ENCODE measurements at places on chromosomes 7 and 10.

DNA sequence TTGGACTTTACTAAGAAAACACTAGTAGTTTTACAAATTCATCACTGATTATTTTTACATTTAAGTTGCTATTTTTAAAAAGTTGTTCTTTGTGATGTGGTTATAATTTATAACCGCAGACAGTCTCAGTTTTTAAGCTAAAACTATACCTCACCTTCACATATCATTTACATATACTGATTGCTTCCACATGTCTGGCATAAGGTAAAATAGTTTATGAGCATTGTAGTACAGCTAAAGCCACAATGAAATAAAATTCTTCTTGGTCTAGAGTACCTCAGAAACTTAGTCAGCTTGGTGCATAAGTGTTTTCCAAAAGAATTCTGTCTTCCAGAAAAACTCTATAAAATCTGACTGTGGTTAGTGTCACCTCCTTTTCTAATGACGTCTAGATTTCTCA is 13.0 kb downstream of the SEMA3A start:
- DNase-seq = no peak

- no peak for DNase-seq
These were observed 23.4 kb upstream of the ABCB4 start for GRCh38 chr7:87498893-87499292.

DNA sequence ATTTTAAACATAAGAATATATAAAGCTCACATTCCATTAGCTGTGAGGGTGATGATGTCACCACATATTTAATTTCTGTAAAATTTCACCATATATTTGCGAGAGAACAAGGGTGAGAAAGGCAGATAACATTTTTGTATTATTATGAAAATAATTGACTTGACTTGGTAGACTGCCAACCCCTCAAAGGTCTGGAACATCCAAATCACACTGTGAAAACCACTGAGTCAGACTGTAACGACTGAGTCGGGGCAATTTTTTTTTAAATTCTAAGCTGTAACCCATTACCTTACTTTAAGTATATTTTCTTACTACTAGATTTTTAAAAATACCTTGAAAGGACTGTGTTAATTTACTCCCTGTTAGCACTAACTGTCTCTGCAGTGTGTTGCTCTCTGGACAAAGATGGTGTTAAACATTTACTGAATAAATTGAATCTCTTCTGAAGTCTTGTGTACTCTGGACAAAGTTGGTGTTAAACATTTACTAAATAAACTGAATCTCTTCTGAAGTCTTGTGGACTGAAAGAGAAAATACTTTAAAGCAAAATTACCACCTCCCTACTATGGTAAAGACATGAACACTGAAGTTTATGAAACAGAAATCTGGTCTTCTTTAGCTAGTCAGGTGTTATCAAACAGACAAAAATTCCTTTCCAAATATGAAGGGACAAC is 14.1 kb downstream of the PDZD8 start:
- DNase-seq = no peak

DNA sequence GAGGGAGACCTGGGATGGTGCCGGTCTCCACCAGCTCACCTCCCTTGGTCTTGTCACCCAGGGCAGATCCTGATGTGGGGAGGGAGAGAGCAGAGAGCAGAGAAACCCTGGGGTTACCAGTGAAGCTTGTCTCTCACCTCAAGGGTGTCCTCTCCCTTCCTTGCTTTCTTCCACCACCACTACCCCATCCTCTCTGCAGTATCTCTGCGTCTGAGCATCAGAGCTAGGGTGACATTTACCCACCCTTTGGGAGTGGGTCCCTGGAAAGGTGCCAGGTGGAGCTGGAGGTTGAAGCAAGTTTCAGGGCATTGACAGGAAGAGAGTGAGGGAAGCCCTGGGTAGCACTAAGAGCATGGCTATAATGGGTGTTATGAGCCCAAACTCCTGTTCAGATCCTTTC is 75.2 kb upstream of the ANLN start:
- DNase-seq = no peak

DNA sequence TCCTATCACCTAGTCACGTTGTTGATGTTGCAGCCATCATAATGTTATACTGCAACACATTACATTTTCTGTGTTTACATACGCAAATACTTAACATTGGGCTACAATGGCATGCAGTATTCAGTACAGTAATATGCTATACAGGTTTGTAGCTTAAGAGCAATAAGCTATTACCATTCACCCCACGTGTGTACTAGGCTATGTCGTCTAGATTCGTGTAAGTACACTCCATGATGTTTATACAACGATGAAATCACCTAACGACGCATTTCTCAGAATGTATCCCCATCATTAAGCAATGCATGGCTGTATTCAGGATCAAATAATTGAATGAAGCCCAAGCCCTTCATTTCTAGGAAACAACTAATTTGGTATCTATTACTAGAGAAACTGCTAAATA is 43.4 kb upstream of the C1GALT1 start:
- no peak for DNase-seq

DNA sequence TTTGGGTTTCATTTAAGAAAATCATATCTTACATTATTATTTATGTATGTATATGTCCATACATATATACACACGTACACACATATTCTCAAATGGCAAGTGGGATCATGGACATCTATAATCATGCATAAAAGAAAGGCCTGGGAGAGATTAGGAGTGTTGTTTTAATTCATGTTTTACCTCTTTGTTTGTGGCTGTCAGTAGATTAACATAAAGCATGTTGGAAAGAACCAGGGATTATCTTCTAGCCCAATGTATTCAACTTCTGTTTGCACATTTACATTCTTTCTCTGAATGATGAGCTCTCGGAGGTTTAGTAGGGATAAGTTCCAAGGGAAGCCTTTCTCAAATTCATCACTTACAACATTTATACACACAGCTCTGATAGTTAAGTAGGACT is 191.4 kb downstream of the NSUN6 start:
- DNase-seq = no peak

DNA sequence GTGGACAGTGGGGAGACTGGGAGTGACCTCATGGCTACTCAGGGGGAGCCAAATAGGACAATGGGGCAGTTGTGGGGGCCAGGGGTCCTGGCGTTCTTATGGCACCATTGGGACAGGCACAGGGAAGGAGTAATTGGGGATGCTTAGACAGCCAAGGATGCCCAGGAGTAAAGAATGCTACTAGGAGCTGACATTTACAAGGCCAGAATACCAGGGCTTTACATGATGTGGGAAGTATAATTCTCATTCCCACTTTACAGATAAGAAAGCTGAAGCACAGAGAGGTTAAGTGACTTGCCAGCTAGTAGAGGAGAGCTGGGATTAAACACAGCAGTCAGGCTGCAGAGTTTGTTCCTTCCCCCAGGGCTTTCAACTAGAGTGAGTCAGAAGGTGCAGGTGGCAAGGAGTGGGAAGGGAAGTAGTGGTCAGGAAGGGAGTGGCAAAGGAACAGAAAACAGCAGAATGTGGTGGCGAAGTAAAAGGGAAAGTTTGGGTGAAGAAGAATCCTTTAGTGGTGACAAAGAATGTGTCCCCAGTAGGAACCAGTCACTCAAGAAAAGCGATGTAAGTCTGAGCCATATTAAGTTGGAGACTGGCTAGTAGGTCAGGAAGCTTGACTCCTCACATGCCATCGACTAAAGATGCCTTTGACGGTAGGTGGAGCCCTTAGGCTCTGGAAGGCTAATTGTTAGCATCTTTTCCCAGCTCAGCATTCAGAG is 32.8 kb downstream of the CPVL start:
- DNase-seq = peak; percentile 13

DNA sequence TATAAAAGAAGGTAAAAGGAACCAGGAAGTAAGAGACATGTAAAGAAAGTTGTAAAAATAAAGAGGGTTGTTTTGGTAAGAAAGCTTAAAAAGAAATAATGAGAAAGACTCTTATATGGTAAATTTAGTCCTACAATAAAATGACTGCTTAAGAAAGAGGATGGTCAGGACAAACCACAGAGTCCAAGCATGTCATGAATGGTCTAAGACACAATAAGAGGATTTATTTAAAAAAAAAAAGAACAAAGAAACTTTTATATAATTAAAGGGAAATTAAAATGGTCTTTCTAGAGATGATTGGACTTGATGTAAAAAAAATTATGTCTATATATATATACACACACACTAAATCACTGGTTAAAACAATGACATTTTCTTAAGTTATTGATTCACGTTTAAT is 18.2 kb downstream of the ATAD1 start:
- no peak for DNase-seq

- DNase-seq = no peak
These were observed 294.2 kb downstream of the GRID1 start for GRCh38 chr10:86072413-86072812.

DNA sequence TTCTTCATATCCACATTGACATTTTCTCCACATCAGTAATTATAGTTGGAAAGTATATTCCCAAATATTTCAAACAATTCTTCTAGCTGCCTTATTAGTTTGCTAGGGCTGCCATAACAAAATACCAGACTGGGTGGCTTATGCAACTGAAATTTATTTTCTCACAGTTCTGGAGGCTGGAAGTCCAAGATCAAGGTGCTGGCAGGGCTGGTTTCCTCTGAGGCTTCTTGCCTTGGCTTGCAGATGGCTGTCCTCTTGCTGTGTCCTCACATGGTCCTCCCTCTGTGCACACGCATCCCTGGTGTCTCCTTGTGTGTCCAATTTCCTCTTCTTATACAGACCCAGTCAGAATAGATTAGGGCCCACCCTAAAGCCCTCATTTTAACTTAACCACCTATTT is 34.5 kb downstream of the DOCK4 start:
- DNase-seq = no peak
